HT1080 (cell line): ENCODE measurements at places on chromosomes 2 and 18. TPM values are rescaled to one million over a fixed set of nuclear protein-coding genes. Genes with fewer than 3 reads are reported as not detected.

The CTNNA2 gene
- total RNA-seq = not detected in 2 replicates

The SLC5A7 gene
- total RNA-seq = not detected in 2 replicates

The DAW1 gene
- 0.17 TPM in 1 of 2 replicates, not detected in the other for total RNA-seq

The TIMM21 gene
- 98.5 and 111 TPM in 2 replicates for total RNA-seq

The UXS1 gene
- 21.5 and 38.0 TPM in 2 replicates for total RNA-seq

The BAZ2B gene
- total RNA-seq = 4.4 and 5.9 TPM in 2 replicates

The CYTIP gene
- not detected in 2 replicates for total RNA-seq

The CDH19 gene
- total RNA-seq = not detected in 2 replicates

The CD207 gene
- not detected in 2 replicates for total RNA-seq

The KYNU gene
- 0.47 and 1.0 TPM in 2 replicates for total RNA-seq

The LIPG gene
- 0.43 and 0.53 TPM in 2 replicates for total RNA-seq

The ZNF519 gene
- total RNA-seq = 2.9 and 6.3 TPM in 2 replicates

The UPP2 gene
- total RNA-seq = not detected in 2 replicates
